Progenitor cell of endocrine pancreas (in vitro differentiated cells): ENCODE measurements at places on chromosomes 1 and 21. TPM values are rescaled to one million over a fixed set of nuclear protein-coding genes. Genes with fewer than 3 reads are reported as not detected.

DNA sequence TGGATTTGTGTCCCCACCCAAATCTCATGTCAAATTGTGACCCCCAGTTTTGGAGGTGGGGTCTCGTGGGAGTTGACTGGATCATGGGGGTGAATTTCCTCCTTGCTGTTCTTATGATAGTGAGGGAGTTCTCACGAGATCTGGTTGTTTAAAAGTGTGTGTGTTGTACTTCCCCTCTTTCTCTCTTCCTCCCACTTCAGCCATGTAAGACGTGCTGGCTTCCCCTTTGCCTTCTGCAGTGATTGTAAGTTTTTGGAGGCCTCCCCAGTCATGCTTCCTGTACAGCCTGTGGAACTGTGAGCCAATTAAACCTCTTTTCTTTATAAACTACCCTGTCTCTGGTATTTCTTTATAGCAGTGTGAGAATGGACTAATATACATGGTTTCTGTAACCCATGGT, 64.6 kb downstream of the RHOU start:
- no peak for DNase-seq
- H3K27ac ChIP-seq = no peak overlapping the region
- H3K36me3 ChIP-seq = no peaks in the 10 kb centered on the region
- H3K4me1 ChIP-seq = peaks cover 19% of the 10 kb centered on the region
- no peak overlapping the region for H3K4me3 ChIP-seq

DNA sequence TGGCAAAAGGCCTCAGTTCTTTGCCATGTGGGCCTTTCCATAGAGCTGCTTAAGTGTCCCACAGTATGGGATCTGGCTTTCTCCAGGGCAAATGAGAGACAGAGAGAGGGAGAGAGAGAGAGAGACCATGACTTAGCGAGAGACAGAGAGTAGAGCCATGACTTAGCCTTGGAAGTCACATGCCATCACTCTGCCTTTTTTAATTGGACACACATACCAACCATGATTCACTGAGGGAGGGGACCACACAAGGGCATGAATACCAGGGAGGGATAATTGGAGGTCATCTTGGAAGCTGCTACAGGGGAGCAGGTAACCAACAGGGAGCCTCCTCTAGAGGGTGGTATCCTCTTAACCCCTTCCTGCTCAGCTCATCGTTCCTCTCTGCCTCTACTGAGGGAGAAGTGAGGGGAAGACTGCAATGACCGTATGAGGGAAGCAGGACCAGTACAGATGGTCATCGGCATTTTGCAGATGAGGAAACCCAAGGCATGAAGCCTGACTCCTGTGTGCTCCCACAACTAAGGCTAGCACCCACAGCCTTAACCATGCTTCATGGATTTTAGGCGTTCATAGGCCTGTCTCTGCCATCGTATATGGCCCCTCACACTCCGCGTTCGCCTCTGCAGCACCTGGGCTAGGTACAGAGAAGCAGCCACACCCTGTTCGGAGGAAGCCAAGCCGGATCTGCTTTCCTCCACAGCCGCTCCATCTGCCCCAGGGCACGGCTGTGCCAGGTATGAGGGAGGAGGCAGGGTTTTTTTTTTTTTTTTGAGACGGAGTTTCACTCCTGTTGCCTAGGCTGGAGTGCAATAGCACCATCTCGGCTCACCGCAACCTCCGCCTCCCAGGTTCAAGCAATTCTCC, 38.6 kb downstream of the MEF2D start:
- peak overlapping the region; percentile 40 for H3K27ac ChIP-seq
- peaks cover 4% of the 10 kb centered on the region for H3K36me3 ChIP-seq
- no peak for DNase-seq
- H3K4me1 ChIP-seq = peaks cover 2% of the 10 kb centered on the region

GRCh38 chr1:245677461-245678240, 522.9 kb downstream of the KIF26B start:
- no peaks in the 10 kb centered on the region for H3K36me3 ChIP-seq
- no peak for DNase-seq
- H3K4me1 ChIP-seq = peaks cover 8% of the 10 kb centered on the region
- no peak overlapping the region for H3K27ac ChIP-seq
- no peak overlapping the region for H3K4me3 ChIP-seq

Gene TFF2
- not detected in 2 replicates for total RNA-seq

Gene S100A4
- 7.6 and 11.1 TPM in 2 replicates for total RNA-seq
